Naive thymus-derived CD8-positive, alpha-beta T cell (primary cell): ENCODE measurements at places on chromosomes 5 and 9.
A peak's percentile ranks its signal among the peaks of the same experiment; 100 is the strongest.

- no peak for DNase-seq
Measured at GRCh38 chr5:155833287-155833686, 493.7 kb upstream of the SGCD start.

DNA sequence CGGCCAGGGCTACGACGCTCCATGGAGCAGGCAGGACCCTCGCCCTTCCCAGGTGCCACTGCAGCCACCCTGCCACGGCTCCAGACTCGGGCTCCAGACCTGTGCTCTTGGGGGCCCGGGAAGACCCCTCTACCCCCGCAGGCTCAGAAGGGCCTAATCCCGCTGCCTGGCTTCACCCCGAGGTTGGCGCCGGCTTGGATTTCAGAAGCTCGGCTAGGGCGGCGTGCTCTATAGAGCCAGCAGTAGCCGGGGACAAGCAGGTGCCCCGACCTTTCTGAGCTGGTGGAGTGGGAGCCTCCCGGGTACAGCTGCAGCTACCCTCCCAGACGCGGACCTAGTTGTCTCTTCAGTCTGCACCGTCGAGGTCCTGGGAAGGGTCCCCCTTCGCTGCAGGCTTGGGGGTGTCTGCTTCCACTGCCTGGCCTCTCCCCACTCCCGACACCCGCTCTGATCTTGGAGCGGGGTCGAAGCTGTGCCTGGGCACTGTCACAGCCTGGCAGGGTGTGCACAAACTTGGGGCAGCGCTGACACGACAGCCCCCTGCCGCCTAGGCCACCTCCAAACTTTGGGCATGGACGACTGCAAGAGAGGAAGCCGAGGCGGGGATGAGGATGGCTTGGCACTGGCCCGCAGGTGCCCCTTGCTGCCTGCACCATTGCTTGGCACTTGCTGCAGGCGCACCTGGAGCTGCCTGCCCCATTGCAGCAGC is 1366.1 kb upstream of the CDH9 start:
- DNase-seq: no peak

- no peak for DNase-seq
Measured at GRCh38 chr9:128260340-128260739, 15.5 kb downstream of the GOLGA2 start.

GRCh38 chr5:6652025-6652424 is 18.8 kb downstream of the SRD5A1 start:
- DNase-seq: no peak

- no peak for DNase-seq
Measured at GRCh38 chr9:126125992-126126409, 200.6 kb upstream of the MVB12B start.

DNA sequence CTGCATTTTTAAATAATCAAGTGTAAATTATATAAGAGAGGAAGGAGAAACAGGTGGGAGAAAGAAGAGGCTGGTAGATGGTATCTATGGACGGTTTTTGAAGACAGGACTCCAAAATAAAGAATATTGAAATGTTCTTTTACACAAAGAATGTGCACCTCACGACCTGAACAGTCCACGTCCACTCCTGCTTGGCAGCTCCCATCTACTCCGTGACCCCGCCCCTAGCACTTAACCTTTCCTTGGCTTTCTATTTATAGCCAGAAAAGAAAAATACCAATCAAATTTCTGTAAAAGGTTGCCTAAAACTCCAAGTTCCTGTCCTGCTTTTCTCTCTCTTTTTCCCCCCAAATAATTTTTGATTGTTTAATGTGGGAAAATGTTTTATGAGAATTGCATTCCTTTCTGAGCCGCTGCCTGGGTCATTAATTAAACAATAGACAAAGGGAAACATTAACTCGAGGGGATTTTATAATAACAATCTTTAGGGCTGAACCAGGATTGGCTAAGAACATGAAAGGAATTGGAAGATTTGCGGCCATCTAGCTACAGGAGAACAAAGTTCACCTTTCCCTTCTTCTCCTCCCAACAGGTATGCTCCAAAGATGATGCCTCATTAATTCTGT is 173.6 kb upstream of the MAP3K1 start:
- no peak for DNase-seq

GRCh38 chr9:130892477-130893304 is 3.9 kb downstream of the QRFP start:
- DNase-seq: no peak

DNA sequence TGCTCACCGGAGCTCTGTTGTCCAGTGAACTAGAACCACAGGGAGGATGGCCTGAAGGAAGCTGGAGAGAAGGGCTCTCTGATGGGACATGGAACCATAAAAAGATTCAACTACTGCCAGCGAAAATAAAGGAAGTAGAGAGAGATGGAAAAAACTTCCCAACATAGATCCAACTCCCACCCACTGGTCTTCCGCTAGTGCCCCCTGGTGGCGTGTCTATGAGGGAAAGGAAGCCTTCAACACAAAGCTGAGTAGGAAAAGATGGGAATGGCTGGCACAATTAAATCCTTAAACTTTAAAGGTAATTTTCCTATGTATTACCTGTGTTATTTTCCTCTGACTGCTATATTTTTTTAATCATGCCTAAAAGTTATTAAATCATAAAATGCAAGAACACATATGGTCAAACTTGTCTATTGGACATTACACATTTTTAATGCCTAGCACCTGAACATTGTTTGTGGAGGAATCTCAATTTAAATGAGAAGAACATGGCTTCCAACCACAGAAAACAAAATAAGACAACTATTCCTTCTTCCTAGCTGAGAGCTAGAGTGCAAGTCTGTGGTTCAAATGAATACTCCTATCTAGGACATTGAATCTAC is 51.5 kb downstream of the CEP120 start:
- DNase-seq: peak; percentile 4
